NCI-H1417 (cell line): ENCODE measurements at places on chromosomes 1 and 21.
A peak's percentile ranks its signal among the peaks of the same experiment; 100 is the strongest.

DNA sequence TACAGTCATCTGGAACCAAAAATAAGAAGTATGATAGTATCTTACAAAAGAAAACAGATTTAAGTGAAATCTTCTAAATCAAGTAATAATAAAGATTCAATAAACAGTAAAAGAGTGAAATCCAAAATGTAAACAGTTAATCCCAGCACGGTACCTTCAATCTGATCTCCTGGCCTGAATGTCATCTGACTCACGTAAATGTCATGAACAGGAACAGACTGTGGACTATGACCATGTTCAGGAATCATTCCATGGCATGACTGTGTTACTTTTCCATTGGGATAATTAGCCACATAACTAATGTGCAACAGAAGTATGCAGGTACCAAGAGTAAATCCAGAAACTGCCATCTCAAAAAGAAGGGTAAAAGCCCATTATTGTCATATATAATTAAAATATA lies 18.0 kb downstream of the FRRS1 start:
- DNase-seq: no peak

DNA sequence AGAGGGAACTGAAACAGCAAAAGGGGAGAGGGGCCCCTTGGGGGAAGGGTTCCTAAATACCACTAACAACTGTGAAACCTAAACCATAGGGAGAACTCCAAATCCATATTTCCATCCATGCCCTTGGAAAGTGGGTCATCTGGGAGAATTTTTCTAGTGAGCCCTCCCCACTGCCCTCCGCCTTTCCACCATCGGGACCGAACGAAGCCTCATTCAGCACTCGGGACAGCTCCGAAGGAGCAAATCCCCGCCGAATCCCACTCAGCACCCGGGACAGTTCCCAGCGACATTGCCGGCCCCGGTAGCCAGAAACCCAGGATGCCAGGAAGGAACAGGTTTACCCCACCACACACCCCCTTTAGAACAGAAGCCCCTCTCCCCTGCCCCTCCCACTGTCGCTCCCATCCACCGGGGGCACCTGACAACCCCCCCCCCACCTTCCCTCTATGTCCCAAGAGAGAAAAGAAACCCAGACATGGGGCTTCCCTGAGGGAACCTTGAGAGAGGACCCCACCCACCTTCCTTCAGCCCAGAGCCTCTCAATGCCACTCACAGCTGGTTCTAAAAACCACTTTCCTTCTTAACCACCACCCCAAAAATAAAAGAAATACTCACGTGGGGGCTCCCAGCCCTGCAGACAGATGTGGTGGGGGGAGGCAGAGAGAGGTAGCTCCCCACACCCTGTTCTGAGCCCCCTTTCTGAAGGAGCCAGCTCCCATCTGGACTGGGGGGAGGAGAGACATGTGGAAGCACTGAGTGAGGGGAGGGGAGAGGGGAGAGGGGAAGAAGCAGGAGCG lies 4.5 kb downstream of the DLGAP3 start:
- DNase-seq: no peak

DNA sequence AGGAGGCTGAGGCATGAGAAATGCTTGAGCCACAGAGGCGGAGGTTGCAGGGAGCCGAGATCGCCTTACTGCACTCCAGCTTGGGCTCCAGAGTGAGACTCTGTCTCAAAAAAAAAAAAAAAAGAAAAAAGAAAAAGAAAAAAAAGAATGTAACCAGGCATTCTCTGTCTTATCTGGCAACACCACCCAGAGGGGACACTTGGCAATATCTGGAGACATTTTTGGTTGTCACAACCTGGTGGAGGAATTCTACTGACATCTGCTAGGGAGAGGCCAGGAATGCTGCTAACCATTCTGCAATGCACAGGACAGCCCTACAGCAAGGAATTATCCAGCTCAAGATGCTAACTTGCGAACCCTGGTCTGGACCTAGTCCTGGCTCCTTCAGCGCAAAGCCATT lies 2.3 kb upstream of the CNR2 start:
- no peak for DNase-seq

GRCh38 chr1:221908573-221908972 lies 166.7 kb upstream of the DUSP10 start:
- peak; percentile 32 for DNase-seq

- no peak for DNase-seq
Observed at GRCh38 chr1:45170151-45170742, 36.2 kb downstream of the ZSWIM5 start.

DNA sequence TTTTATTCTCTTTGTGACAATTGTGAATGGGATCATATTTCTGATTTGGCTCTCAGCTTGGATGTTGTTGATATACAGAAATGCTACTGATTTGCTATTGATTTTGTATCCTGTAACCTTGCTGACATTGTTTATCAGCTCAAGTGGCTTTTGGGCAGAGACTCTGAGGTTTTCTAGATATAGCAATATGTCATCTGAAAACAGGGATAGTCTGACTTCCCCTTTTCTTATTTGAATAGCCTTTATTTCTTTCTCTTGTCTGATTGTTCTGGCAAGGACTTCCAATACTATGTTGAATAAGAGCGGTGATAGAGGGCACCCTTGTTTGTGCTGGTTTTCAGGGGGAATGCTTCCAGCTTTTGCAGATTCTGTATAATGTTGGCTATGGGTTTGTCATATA lies 150.8 kb downstream of the FASLG start:
- DNase-seq: no peak

GRCh38 chr21:44617071-44617501 lies 5.2 kb downstream of the KRTAP10-8 start:
- no peak for DNase-seq

- DNase-seq: no peak
Observed at GRCh38 chr1:4931486-4931885, 277.1 kb downstream of the AJAP1 start.

GRCh38 chr1:63670164-63670563 lies 77.0 kb downstream of the PGM1 start:
- no peak for DNase-seq

DNA sequence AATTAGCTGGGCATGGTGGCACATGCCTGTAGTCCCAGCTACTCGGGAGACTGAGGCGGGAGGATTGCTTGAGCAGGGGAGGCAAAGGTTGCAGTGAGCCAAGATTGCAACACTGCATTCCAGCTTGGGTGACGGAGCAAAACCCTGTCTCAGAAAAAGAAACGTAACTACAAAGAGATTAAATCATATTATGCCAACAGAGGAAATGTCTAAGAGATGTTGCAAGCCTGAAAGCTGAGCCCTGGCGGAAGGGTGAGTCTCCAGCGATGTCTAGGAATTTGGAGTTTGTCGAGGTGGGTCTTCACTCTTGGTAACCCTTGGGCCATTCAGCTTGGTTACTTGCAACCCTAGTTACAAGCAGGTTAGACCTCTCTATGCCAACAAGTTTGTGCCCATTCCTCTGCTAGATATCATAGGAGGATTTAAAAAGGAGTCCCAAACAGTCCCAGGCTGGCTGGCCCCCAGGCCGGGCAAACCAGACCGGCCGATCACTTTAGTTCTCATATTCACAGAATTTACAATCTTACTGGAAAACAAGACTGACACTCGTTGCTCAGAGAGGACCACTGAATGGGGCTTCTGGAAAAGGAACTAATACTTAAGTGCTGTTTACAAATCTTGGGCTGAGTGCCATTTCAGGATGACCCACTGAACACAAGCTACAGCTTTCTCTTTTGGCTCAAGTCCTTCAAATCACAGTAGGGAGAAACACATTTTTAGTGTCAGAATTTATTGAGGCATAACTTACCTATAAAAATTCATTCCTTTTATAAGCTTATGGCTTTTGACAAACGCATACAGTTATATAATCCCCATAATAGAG lies 27.1 kb downstream of the SLC30A1 start:
- DNase-seq: no peak

- DNase-seq: no peak
Observed at GRCh38 chr21:41623945-41624344, 116.0 kb upstream of the TMPRSS2 start.

DNA sequence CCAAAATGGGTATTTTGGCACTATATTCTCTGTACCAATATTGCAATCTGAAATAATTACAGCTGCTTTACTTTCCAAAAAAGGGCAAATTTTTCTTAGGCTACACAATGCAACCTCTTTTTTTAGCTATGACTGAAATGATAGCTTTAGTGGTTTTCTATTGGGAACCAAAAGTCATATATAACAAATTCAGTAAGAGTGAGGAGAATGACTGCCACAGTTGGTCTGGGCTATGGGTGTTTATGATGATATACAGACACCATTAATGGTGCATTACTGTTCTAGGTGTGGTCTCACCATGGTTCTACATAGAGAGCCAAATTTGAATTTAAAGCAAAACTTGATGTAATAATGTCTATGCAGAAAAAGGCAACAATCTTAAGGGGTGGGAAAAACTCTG lies 72.3 kb upstream of the PTBP2 start:
- DNase-seq: no peak

DNA sequence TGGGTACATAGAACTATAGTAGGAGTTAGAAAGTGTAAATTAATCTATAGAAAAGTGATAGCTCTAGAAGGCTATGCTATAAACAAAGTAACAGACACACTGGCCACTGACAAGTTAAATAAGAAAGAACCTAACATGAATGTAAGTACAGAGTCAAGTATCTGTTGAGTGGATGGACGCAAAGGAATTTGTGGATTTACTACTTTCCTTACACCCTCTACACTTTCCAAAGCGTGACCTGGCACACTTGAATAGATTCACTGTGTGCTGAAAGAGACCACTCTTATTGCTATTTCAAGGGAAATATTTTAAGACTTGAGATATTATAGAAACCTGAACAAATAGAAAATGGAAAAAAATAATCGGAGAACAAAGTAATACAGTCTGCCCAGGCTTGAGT lies 142.8 kb upstream of the SAMSN1 start:
- no peak for DNase-seq

DNA sequence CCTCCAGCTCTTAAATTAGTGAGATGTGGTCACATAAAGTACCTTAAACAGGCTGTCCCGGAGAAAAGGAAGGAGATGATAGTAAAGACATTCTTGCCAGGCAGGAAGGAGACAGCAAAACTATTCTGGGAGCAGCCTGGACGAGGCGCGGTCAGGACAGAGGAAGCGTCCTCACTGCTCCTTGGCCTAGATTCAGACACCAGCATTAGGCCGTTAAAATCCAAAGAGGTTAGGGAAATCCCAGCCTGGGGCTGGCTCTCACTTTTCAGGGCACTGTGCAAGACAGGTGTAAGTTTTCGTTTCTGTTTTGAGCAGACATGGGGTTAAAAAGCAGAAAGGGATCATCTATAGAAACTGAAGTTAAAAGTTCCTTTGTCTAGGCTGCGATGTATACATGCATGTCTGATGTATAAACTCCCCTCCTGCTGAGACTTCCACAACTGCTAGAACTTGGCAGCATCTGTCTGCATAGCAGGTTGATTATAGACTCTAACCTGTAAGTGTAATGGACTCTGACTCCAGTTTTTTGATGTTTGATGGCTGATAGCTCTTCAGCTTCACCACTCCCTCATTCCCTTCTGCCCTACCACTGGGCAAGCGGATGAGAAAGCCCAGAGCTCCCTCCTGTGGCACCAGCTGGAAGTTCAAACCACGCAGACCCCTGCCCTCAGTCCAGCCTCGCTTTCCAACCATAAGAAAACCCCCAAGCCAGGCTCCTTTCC lies 21.5 kb downstream of the STPG1 start:
- peak; percentile 29 for DNase-seq

GRCh38 chr1:73144311-73144710 lies 862.0 kb upstream of the NEGR1 start:
- no peak for DNase-seq

GRCh38 chr1:94105957-94106529 lies 14.9 kb downstream of the ABCA4 start:
- no peak for DNase-seq

DNA sequence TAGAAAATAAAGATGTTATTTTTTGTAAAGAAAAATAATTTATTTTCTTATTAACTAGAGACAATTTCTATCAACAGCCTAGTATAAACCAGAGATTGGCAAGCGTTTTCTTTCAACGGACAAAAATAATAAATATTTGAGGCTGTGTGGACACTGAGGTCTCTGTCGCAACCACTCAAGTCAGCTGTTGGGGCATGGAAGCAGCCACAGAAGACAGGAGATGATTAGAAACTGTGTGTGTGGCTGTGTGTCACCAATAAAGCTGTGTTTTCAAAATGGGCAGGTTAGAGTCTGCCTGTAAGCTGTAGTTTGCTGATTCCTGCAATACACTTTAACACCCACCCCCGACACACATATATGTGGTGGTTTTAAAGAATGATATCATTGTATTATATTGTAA lies 200.6 kb upstream of the HMCN1 start:
- DNase-seq: no peak

DNA sequence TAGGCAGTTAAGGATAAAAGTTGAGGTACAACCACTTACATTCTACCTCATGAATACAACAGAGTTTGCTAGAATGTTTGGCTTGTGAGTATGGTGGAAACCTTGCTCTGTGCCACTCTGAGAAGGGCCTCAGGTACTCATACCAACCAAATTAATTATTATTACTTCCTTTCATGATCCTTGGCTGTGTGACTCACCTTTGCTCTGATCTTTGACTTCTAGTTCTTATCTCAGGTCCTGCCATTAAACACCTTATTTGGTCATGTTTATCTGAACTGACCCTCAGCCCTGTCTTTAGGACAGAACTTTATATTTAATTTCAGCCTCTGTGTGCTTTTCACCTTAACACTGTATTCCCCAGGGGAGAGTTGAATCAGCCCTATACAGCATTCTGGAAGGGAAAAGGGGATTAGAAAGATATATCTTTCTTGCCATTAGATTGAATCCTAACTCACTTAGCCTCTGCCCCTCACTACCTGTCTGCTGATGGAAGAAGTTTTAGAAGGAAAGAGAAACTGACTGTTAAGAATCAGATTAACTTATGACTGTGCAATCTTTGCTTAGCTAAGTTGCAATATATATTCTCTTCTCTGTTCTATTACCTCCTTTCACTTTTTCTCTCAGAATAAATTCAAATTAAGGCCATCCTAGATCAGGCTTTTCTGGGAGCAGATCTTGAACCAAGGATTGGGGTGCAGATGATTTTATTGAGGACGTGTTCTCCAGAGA lies 260.4 kb upstream of the DPYD start:
- DNase-seq: no peak

- no peak for DNase-seq
Observed at GRCh38 chr1:196074182-196074581, 534.1 kb downstream of the KCNT2 start.

DNA sequence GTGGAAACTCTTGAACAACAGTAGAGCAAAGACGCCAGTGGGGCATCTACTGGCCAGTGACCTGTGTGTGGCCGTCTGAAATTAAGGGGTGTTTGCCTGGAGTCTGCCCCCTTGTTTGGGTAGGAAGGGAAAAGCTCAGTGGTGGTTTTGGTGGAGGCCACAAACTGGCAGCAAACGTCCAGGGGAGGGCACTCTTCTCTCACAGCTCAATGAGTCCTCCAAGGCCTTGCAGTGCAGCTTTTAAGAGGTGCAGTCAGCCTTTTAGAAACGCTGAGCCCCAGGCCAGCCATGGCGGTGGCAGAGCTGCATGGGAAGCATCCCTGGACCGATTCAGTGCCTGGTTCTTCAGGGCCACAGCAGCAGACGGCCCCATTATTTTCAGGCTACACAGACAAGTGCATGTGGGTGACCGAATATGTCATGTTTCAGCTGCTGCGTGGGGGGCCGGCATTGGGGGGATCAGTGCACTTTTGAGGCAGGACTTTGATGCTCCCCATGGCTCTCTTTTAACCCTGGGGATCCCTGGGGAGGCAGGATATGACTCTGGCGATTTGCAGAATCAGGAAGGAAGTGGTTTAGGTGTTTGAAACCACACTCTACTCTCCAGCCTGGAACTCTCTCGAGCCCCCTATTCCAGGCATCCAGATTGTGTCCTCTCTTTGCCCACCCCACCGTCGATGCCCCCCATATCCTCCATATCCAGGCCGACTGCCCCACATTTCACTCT lies 414.0 kb downstream of the PRDM2 start:
- peak; percentile 39 for DNase-seq

- no peak for DNase-seq
Observed at GRCh38 chr1:197472141-197472540, 204.1 kb downstream of the CRB1 start.
